ENCODE measurements at places on chromosomes 1 and 21.

DNA sequence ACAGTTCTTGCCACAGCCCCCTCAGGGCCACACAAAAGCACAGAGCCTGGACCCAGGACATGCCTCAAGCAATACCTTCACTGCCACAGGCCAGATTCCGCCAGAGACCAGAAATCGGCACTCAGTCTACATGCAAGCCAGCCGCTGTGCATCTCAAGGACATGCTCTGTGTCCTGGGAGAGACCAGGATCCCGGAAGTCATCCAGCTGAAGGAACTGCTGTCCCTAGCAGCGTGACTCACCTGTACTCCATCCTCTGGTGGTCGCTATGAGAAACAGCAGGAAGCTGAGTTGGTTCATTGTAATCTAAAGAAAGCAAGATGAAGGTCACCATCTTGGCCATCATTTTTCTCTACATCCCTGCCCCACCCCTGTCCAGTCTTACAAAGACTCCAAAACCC lies 401 bp downstream of the ITLN1 start:
- no peak for DNase-seq

- DNase-seq: no peak
Observed at GRCh38 chr1:76759171-76759860, 108.0 kb upstream of the ST6GALNAC5 start.

DNA sequence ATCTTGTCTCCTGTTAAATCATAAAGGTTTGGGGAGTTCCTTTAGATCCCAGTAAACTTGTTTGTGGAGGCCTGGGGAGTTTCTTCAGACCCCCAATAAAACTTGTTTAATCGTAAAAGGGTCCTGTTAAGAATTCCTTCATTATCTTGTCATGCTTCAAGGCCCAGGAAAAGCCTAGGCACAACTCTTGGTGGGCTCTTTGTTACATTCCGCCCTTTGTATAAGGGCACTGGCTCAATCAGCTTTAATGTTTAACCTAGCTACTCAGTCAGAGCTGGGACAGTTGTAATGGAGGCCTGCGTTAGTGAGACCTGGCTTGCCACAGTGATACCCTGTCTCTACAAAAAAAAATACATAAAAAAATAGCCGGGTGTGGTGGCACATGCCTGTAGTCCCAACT lies 77.2 kb downstream of the MPZL1 start:
- DNase-seq: no peak

GRCh38 chr1:181174861-181175260 lies 86.4 kb downstream of the IER5 start:
- DNase-seq: no peak

- no peak for DNase-seq
Observed at GRCh38 chr1:208857465-208857864, 613.3 kb upstream of the PLXNA2 start.

GRCh38 chr21:15840406-15840805 lies 110.6 kb downstream of the USP25 start:
- no peak for DNase-seq

GRCh38 chr1:1106510-1107221 lies 9.2 kb downstream of the C1orf159 start:
- DNase-seq: no peak

DNA sequence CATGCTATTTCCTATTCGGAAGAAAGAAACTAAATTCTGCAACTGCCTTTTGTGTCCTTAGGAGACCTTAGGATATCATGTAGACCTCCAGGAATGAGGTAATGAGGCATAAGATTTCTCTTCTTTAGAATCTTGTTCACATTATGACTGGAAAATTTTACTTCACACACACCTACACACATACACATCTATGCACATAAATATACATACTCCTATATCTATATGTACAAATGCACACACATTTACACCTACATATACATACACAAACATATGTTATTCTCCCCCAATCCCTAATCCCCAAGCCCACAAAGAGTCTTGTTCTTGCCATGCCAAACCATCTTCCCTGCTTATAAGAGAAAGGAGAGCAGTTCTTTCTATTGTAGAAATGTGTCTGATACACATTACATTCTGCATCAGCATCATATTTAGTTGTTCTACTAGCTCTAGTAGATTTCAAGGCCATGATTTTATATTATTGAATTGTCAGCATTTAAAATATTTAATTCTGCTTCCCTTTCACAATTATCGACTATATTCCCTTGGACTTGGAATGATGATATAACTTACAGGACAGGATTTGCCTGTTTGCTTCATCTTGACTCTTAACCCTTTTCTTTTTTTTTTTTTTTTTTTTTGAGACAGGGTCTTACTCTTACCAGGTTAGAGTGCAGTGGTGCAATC lies 35.4 kb upstream of the PDC start:
- DNase-seq: no peak

GRCh38 chr1:93087532-93087931 lies 8.4 kb downstream of the MTF2 start:
- DNase-seq: no peak

GRCh38 chr21:26529526-26529925 lies 43.6 kb downstream of the CYYR1 start:
- no peak for DNase-seq

DNA sequence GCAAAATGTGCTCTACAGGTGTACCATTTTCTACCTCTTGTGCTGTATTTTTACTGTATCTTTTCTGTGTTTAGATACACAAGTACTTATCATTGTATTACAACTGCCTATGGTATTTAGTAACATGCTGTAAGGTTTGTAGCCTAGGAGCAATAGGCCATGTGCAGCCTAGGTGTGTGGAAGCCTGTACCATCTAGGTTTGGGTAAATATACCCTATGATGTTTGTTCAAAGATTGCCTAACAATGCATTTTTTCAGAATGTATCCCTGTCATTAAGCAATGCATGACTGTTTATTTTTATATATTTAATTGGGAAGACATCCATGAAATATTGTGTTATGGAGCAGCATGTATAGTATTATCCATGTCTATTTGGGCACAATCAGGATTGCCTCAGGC lies 11.0 kb downstream of the ETV3L start:
- DNase-seq: no peak

GRCh38 chr1:218408942-218409341 lies 63.8 kb downstream of the TGFB2 start:
- DNase-seq: no peak

GRCh38 chr1:17886838-17887441 lies 131.8 kb downstream of the ACTL8 start:
- DNase-seq: no peak

- DNase-seq: no peak
Observed at GRCh38 chr1:205318231-205318991, 3.1 kb downstream of the NUAK2 start.

- DNase-seq: peak; percentile 58
Observed at GRCh38 chr21:33403786-33404585, 773 bp downstream of the IFNGR2 start.

GRCh38 chr1:62288662-62289061 lies 30.6 kb downstream of the KANK4 start:
- DNase-seq: no peak

- no peak for DNase-seq
Observed at GRCh38 chr1:45586769-45587168, 2.9 kb downstream of the NASP start.

DNA sequence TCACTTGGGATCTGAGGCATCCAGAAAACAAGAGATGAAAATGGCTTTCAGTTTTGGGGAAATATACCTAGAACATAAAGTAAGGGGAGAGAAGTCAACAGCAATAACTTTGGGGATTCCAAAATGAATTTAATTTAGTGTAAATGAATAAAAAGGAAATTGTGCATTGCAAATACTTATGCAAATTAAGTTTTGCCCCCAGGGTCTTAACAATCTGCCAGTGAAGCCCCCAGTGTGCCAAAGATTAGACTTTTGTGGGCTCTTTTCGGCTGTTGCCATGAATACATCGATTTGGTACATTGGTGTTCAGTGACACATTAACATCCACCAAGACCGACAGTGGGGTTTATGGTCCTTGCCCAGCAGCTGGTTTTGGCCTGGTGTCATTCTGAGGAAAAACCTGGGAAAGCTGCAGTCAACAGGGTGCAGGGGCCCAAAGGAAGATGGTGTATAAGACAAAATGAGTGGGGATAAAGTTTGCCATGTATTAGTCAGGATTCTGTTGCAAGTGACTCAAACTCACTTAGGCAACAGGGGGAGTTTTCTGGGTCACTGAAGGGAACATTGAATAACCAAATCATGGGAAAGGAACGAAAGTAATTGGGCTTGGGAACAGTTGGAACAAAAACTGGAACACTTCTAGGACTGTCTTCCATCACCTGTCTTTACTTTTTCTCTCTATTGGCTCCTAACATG lies 30.2 kb upstream of the IGSF3 start:
- no peak for DNase-seq

DNA sequence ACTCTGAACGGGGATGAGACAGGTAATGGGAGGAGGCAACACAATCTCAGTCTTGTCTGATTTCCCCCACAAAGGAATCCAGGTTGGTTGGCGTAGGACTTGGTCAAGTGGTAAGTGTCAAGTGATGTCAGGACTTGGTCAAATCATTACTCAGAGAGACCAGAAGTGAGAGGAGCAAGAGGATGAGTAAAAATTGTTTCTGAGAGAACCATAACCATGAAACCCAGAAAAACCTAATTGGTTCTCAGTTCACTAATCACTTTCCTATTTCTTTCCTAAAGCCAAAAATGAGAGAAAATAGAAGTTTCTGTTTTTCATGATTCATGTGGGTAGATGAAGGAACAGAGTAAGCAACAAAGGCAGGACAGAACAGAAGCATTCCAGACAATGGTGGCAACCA lies 5.0 kb downstream of the PHC2 start:
- no peak for DNase-seq

DNA sequence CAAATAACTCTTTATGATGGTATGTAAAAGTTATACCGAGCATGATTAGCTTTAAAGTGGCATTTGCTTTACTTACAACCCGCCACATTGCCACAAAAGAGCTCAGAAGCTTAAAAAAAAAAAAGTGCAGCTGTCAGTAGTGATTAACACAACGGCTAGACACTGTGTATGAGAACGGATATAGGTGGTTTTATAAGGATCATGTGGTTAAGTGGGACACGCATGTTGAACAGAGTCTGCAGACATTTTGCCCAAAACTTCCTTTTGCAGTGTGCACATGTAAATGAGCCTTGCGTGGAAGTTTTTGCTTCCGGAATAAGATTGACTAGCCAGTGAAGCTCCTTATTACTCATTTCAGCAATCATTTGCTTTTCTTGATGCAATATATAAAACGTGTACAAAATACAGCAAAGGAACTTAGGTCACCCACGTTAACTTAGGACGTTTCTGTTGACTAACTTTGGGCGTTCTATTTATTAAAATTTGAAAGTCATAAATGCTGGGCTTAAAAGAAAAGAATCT lies 58.7 kb upstream of the RGS1 start:
- DNase-seq: no peak

GRCh38 chr1:91124989-91125417 lies 103.2 kb upstream of the ZNF644 start:
- DNase-seq: no peak

- DNase-seq: no peak
Observed at GRCh38 chr1:156524481-156524869, 23.9 kb upstream of the MEF2D start.

GRCh38 chr1:172399756-172400721 lies 20.4 kb upstream of the C1orf105 start:
- DNase-seq: no peak

- DNase-seq: no peak
Observed at GRCh38 chr1:199335496-199335895, 692.0 kb upstream of the NR5A2 start.

- DNase-seq: no peak
Observed at GRCh38 chr1:36835696-36836095, 198.6 kb downstream of the GRIK3 start.

DNA sequence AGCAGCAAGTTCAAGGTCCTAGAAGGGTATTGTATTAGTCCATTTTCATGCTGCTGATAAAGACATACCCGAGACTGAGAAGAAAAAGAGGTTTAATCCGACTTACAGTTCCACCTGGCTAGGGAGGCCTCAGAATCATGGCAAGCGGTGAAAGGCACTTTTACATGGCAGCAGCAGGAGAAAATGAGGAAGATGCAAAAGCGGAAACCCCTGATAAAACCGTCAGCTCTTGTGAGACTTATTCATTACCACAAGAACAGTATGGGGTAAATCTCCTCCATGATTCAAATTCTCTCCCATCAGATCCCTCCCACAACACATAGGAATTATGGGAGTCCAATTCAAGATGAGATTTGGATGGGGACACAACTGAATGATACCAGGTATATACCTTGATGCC lies 409.5 kb downstream of the NTNG1 start:
- no peak for DNase-seq

DNA sequence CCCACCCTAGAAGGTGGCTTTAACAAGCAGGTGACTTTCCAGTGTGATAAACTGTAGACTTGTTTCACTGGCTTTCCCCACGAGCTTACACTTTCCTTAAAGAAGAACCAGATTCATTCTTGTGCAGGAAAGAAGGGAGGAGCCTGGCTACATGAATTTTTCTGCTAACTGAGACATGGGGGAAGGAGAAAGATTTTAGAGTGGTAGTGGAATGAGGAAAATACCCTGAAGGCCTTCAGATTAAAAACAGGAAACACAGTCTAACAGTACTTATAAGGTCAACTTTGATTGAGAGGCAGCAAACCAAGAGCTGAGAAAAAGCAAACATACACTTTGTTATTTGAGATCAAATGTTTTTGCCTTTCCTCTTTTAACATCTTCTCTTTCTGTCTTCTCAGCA lies 640.9 kb upstream of the PLXNA2 start:
- no peak for DNase-seq
